ENCODE measurements at places on chromosomes 6 and 20.

- DNase-seq: no peak
Measured at GRCh38 chr6:132227904-132228303, 173.4 kb downstream of the MOXD1 start.

- DNase-seq: no peak
Measured at GRCh38 chr6:31901415-31901952, 402 bp downstream of the ZBTB12 start.

DNA sequence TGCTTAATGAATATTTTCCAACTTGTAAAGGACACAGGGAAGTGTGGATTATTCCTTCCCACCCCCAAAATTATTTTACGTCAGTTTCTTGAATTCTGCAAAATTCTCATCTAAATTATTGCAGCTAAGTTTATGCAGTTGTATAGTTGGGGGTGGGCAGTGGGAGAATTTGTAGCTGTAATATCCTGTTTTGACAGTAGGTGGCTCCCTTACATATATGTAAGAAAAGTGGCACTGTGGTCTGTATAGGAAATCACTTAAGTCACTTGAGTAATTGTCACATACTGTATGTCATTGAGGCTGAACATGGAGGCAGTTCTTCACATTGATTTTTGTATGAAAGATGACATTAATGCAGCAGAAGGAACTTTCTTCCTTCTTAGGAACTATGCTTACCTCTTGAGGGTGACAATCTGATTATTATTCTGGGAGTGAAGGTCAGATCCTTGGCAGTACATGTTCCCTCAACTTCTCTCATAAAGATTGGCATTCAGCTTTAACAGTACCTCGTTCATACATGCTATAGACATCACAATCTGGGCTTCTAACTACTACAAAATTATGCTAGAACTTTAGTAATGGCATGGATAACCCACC is 14.6 kb upstream of the CFAP206 start:
- DNase-seq: no peak

GRCh38 chr6:89069536-89070163 is 10.9 kb upstream of the PNRC1 start:
- no peak for DNase-seq

Data from iPS DF 19.7 (cell line).